ENCODE measurements at places on chromosomes 12 and 14. TPM values are rescaled to one million over a fixed set of nuclear protein-coding genes. Genes with fewer than 3 reads are reported as not detected.

Gene SSTR1
- 0.63 TPM for total RNA-seq

Gene PYM1
- 35.8 TPM for total RNA-seq

Gene CD4
- total RNA-seq = not detected

Gene SYCP3
- total RNA-seq = not detected

Gene CCDC60
- not detected for total RNA-seq

Gene ETFBKMT
- 2.6 TPM for total RNA-seq

Gene TMEM179
- 0.53 TPM for total RNA-seq

Gene EML1
- 42.0 TPM for total RNA-seq

Gene KRT75
- total RNA-seq = not detected

Gene MIPOL1
- 12.3 TPM for total RNA-seq

Gene LYZ
- total RNA-seq = not detected

Gene KRT83
- total RNA-seq = not detected

Gene MGP
- total RNA-seq = 9.1 TPM

Gene RNASE3
- total RNA-seq = not detected

Gene METAP2
- total RNA-seq = 66.3 TPM

Gene PLA2G1B
- not detected for total RNA-seq

Gene CTSG
- not detected for total RNA-seq

Gene CD69
- 32.5 TPM for total RNA-seq

Gene CD163L1
- 1.8 TPM for total RNA-seq

Gene PELI2
- 3.7 TPM for total RNA-seq

Gene GLI1
- total RNA-seq = 0.19 TPM

Gene TRIP11
- 23.0 TPM for total RNA-seq

Gene GDF3
- total RNA-seq = 0.53 TPM

Gene CLEC4A
- not detected for total RNA-seq

Gene LMNTD1
- total RNA-seq = 0.82 TPM

Gene JAG2
- 59.0 TPM for total RNA-seq

Gene ASCL4
- total RNA-seq = not detected

Gene RPGRIP1
- total RNA-seq = not detected

Gene CCDC38
- not detected for total RNA-seq

Gene LRFN5
- 1.4 TPM for total RNA-seq

Gene POLE2
- 8.0 TPM for total RNA-seq

Gene RASAL1
- not detected for total RNA-seq

Gene RDH16
- total RNA-seq = 0.05 TPM

Gene NCAPD2
- 37.3 TPM for total RNA-seq

Gene CAPZA3
- total RNA-seq = not detected

Gene POTEM
- total RNA-seq = not detected

Gene KIF26A
- total RNA-seq = 8.0 TPM

Gene NRXN3
- total RNA-seq = 0.92 TPM

Gene TRIM9
- total RNA-seq = 0.19 TPM
